Activated naive CD4-positive, alpha-beta T cell treated with anti-CD3 and anti-CD28 coated beads, Interleukin-2, amount 50 U/mL, for 72 hours (primary cell): ENCODE measurements at places on chromosomes 4 and X. TPM values are rescaled to one million over a fixed set of nuclear protein-coding genes. Genes with fewer than 3 reads are reported as not detected.

PPBP gene
- not detected for total RNA-seq

HOPX gene
- total RNA-seq: 21.0 TPM

CSN1S1 gene
- total RNA-seq: not detected

CYP2U1 gene
- total RNA-seq: 2.1 TPM

DNA sequence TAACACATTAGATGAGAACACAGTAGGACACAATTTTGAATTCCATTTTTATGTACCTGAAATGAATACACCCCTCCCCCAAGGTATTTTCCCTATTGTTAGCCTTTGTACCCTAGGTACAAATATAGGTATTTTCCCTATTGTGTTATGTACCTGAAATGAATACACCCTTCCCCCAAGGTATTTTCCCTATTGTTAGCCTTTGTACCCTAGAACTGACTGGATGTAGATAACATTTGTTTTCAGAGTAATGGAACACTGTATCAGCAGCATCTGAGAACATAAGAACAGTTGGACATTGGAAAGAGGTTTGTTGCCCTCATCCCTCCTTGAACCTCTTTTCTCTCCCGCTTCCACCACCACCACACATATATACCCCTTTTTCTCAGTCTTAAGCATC is 37.6 kb downstream of the YIPF6 start:
- DNase-seq: no peak

- no peak for DNase-seq
These were observed 59.1 kb downstream of the SCFD2 start for GRCh38 chr4:53306729-53307128.

DNA sequence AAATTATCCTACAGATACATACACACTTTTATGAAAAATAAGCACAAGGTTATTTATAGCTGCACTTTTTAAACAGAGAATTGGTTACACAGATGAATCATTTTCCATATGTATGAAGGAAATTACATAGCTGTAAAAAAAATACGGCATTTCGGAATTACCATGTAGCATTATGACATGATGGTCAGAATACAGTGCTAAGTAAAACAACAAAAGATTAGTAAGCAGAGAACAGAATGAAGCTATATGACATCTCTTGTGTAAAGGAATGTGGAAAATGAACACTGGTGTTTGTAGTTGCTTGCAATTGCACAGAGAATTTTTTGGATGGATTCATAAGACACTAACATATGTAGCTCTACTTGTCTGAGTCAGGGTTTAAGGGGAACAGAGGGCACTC is 1222.0 kb upstream of the PRKX start:
- no peak for DNase-seq

DNA sequence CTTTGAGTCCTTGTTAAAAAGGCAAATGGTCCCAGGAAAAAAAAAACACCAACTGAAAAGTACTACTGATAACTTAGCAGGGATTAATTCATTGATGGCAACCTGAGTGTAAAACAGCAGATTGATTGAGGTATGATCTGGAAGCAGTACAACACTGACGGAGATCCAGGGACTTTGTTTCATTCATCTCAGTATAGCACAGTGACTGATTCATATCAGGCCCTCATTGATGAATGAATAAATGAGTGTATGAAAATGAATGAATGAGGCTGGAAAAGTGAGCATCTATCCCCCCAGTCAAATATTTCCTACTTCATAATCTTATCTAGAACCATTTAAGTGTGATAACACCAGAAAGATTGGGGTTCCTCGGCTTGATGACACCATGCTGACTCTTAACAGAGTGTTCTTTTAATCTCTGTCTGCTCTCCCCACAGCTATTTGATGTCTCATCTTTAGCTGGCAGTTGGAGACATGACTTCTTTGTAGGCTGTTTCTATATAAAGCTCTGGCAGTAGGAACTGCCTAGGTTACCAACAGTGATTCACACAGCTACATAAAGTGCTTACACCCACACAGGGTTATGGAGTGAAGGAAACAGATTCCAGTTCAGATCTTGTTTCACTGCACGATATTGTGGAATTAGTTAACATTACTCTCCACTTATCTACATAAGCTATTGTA is 18.6 kb upstream of the RNF128 start:
- DNase-seq: no peak

DNA sequence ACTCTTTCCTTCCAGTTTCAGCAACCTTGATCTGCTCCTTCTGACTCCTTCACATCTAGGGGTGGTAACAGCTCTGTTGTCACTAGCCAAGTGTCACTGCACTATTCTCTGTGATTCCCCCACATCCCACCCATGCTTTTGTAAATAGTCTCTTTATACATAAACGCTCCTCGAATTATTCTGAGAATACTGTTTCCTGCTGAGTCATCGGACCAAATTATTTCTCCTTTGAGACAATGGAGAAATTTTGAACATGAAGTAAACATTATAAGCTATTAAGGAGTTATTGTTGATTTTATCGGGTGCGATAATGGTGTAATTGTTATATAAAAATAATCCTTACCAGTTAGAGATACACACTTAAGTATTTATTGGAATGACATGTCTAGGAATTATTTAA is 245.1 kb upstream of the RPS6KA3 start:
- DNase-seq: no peak

CCNB3 gene
- 0.47 TPM for total RNA-seq

TSC22D3 gene
- total RNA-seq: 41.1 TPM

DNA sequence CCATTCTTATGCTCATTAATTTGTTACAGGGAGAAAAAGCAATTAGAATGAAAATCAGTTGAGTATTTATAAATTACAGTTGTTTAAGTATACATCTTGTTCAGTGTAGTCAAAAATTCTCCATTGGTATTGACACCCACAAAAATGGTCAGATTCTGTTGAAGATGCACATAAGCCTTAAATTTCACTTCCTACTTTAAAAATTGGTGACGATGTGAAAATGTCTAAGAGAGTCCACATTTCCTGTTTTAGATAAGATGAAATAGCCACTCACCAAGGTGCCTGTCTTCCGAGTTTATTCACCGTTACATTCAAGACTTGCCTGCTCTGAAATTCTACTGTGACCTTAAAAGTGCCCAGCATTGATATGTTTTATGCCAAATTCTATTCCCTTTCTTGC is 93.6 kb downstream of the GPR143 start:
- no peak for DNase-seq

COL4A5 gene
- not detected for total RNA-seq

FRMD7 gene
- not detected for total RNA-seq

DNA sequence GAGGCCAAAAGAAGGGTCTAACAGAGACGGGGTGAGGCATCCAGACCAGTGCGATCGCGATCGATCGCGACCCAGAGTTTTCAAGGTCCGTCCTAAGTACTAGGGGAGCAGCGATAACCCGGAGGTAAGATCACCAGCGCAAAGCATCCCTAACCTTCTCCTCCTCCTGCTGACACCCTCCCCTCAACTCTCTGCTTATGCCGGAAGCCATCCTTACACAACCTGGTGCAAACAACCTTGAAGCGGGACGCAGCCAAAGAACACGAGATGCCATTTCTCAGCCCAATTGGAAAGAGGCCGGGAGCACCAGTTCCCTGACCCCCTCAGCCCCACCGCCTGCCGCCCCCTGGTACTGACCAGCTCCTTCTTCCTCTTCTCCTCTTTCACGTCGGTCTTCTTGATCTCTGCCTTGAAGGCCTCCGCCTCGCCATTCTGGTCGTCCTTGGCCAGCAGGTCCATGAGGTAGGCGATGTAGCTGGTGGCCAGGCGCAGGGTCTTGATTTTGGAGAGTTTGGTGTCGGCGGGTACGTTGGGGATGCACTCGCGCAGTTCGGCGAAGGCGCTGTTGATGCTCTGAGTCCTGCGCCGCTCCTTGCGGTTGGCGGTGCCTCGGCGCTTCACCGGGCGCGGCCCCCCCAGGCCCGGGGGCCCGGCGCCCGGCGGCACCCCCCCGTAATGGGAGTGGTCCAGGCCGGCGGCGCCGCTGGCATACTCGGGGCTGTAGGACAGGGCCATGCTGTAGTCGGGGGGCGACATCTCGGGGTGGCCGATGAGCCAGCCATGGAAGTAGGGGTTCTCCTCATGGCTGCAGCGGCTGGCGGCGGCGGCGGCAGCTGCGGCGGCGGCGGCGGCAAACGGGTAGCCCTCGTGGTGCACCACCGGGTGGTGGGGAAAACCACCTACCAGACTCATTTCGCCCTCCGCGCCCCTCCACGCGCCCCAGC is 1.4 kb downstream of the HAND2 start:
- peak; percentile 7 for DNase-seq

DNA sequence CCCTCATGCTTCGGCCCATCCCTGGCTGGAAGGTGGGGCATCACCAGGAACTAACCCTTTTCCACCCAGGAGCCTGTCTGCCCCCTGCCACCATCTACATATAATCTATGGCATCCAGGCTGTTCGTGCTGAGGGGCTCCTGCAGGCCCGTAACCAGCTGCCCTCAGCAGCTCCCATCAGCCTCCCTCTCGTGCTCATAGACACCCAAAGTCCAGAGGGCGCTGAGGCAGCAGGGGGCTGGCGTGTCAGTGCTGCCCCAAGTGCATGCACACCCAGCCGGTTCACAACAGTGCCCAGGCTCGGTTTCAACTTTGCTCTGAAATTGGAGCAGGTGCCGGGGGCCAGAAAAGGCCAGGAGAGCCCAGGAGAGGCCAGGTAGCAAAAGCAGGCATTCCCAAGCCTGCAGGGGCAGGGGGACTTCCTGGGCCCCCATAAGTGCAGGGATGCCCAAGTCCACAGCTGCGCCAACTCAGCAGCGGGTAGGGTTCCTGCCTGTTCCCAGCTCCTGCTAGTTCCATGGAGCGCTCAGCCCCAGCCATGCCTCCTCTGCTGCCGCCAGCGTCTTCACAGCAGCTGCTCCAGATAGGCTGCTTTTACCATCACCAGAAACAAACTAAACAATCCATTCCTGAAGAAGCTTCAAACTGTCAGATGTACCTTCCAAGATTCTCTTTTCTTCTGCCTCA is 558.2 kb upstream of the GNPDA2 start:
- DNase-seq: no peak

ARHGEF38 gene
- not detected for total RNA-seq

DNA sequence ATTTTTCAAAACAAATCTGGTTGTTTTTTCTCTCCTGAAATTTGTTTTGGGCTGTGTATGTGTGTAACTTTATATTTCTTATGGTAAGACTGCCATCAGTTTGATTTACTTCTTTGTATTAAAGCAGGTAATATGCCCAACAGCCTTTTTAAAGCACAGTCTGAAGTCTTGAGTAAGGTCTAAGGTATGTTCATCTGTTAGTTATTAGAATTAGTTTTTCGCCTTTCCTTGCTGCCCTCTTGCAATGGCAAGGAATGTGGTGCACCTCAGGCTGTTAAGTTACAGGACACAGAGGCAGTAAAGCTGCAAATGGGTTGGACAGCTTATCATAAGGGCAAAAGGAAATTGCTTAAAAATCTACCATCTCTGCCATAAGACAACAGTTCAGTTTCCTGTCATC is 71.8 kb downstream of the METTL14 start:
- no peak for DNase-seq

- DNase-seq: no peak
These were observed 90.3 kb downstream of the RLIM start for GRCh38 chrX:74523870-74524735.

DNA sequence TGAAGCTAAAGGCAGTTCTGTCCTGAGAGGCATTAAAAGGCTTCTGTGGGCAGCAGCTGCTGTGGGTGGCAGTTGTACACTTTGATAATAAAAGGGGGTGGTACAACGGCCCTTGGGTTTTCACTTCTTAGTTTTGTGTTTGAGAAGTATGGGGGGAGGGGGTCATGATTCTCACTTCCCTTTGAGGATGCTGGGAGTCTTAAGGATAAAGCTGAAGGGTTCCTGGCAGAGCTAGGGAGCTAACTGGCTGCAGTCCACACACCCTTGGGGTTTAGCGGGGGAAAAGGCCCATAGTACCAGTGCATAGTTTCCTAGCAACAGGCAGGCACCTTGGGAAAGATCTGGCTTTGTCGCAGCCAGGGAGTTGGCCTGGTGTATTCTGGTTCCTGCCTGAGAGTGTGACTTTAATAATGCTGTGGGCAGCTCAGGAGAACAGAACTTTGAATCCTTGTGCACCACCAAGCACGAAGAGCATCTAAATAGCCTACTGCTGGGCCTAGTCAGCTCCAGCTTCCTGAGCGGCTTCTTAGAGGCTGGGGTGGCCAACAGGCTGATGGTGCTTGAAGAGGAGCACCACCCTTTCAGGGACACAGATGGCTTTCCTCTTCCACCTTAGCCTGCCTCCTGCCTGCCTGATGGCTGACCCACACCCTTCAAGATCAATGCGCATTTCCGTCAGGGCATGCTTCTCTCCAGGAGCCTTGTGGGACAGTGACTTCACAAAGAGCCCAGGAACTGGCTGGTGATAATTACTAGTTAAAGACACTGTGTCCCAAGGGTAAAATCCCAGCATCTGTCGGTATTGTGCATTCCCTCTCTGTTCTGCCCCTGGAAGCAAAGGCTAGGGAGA is 12.5 kb downstream of the ZBTB33 start:
- DNase-seq: no peak

DNA sequence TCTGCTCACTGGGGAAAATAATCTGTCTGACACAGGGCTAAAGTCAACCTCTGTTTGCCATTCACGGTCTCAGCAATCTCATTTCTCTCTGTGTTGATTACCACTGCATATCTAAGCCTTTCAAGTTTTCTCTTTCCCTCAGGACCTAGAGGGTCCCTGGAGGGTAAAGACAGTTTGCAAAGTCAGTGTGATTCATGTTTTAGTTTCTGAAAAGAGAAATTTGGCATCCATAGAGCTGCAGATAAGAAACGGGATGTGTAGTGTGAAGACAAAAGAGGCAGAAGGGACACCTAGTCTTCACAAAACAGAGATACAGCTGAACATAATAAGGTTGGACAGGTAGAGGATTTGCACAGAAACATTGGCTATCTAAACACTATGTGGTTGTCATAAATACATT is 34.5 kb upstream of the KDR start:
- DNase-seq: no peak

GRCh38 chrX:149982310-149982709 is 44.0 kb upstream of the EOLA2 start:
- no peak for DNase-seq

TCEAL6 gene
- not detected for total RNA-seq

DNA sequence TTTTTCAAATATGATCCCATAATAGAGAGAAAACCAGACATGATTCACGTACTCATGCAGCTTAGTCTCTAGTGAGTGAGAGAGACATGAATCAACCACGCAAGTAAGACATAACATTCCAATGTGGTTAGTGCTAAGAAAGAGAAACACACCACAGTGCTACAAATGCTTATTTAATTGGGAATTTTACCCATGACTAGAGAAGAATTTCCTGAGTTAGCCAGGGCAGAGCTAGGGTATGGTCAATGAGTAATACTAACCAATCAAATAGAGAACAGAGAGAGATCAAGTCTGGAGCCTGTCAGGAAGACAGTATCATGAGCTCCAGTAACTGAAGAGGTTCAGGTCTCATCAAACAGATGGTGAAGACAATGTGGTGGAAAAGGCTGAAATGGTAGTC is 495.2 kb downstream of the PDGFC start:
- DNase-seq: no peak

DNA sequence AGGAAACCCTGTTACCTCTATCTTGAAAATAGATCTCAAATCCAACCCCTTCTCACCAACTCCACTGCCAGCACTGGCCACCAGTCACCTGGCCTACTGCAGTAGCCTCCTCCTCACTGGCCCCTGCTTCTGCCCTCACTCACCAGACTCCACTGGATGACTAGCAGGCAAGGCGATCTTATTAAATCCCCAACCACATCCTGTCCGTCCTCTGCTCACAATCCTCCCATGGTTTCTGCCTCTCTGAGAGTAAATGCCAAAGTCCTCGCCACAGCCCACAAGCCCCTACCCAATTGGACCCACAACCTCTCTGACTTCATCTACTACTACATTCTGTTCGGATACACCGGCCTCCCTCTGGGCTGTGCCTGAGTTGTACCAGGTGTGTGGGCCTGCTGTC is 5.4 kb upstream of the PIM2 start:
- no peak for DNase-seq

GRCh38 chr4:112069110-112069509 is 76.1 kb upstream of the FAM241A start:
- DNase-seq: no peak
